ENCODE measurements at places on chromosomes 1 and 21. TPM values are rescaled to one million over a fixed set of nuclear protein-coding genes. Genes with fewer than 3 reads are reported as not detected.

SPATA6 gene
- total RNA-seq: 5.0 TPM

PSRC1 gene
- total RNA-seq: 5.5 TPM

AK2 gene
- total RNA-seq: 161 TPM

KIF26B gene
- 19.6 TPM for total RNA-seq

SLAMF9 gene
- not detected for total RNA-seq

SESN2 gene
- total RNA-seq: 147 TPM

PEAR1 gene
- 17.1 TPM for total RNA-seq

SETD4 gene
- total RNA-seq: 19.1 TPM

OR2L3 gene
- not detected for total RNA-seq

CCDC17 gene
- 1.3 TPM for total RNA-seq

SERPINC1 gene
- total RNA-seq: 0.25 TPM

LMX1A gene
- not detected for total RNA-seq

DPT gene
- not detected for total RNA-seq

TMEM82 gene
- total RNA-seq: not detected

IGSF5 gene
- total RNA-seq: 0.48 TPM

CRYZL1 gene
- total RNA-seq: 12.6 TPM

OR6N1 gene
- total RNA-seq: not detected

TSPAN2 gene
- total RNA-seq: 7.8 TPM

KCNA3 gene
- total RNA-seq: not detected

DHX9 gene
- 118 TPM for total RNA-seq
